Occipital lobe (tissue), 3 donors: ENCODE measurements at places on chromosomes 1 and 21.

GRCh38 chr1:152005360-152005912, 11.8 kb upstream of the S100A10 start:
- DNase-seq: no peak

DNA sequence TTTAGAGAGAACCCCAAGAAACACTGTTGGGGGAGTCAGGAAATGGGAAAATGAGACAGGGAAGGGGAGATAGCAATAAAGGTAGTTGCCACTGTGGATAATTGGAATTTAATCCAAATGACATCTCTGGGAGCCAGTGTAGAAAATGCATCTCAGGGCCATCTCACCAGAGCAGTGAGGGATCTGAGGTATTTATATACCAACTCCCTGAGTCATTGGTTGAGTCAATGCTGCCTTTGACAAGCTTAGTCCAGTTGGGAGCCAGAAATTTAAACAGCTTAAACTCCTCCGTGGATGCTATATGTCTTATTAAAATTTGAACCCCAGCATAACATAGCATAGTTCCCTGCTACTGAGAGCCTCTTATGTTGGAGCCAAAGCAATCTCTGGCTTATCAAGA, 140.3 kb downstream of the SLC30A10 start:
- DNase-seq: no peak

DNA sequence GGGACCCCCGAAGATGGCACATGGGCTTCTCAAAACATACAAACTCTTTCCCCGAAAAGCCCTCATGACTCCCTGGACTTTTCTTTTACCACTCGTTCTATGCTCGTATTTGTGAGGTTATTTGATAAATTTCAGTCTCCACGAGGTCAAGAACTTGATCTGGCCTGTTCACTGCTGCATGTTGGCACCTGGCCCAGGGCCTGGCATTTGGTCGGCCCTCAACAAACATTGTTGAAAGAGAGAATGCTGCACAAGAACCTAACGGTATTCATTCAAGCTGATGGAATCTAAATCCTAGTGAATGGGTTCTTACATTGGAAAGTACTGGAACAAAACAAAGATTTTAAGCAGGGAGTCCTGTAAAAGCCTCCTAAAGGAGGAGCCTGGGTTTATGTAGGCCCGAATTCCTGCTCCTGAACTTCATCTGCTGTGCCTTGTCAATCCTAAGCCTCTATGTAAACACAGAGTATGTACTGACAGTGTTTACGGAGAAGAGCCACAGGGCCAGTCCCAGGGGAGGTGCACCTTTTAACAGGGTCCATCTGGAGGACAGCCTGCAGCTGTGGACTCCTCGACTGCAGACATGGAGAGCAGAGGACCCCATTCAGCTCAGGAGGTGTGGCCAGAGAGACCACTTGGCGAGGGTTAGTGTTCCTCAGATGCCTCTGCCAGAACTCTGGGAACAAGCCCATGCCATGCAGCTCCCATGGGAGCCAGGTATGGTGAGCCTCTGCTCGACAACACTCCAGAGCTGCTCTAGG, 46.9 kb downstream of the L1TD1 start:
- no peak for DNase-seq

DNA sequence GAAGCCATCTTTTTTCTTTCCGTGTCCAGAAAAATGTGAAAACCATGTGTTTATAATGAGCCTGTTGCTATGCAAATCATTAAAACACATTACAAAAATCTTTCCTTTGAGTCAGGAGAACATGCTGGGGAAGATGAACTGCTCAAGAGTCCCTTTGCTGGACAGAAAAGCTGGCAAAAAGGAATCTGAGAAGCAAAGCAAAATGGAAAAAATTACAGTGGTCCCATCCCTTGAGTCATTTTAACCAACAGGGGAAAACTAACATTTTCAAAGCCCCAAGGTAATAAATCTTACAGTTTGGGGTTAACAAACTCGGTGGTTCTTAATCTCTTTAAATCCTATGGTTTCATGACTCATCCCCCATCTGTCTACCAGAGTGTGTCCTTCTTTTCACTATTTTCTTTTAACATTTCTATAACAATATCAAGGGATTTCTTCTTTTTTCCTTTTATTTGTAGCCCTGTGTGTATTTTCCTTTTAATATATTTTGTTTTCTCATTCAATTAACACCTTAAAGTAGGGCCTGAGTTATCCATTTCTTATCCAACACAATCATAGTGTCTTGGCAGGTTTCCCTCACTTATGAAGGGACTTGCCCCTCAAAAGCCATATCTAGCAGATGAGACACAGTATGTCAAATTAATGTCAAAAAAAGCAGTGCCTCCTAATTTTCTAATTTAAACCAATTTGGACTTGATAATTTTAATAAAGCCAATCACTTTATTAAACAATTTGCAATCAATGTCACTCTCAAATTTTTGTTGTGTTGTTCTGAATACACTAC, 105.4 kb downstream of the PTPN14 start:
- no peak for DNase-seq

DNA sequence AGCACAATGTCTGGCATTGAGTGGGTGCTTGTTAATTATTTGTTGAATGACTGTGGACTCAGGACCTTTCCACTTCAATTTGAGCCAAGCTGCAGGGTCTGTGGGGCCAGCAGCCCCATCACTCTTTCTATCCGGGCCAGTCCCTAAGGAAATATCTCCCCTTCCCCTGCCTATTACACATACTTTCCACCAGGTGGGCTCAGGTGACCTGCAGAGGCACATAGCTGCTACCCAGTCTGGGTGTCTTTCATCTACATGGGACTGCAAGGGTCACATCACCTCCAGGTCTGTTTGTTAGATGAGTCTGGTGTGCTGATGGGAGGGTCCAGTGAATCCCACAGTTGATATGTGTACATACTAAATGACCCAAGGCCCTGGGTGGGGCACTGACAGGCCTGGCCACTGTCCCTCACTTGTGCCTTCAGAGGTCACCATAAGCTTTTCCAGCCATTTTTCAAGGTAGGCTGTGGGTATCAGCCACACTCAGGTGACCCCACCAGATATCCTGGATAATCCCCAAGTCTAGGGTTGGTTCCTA, 59.5 kb upstream of the KDM4A start:
- no peak for DNase-seq

DNA sequence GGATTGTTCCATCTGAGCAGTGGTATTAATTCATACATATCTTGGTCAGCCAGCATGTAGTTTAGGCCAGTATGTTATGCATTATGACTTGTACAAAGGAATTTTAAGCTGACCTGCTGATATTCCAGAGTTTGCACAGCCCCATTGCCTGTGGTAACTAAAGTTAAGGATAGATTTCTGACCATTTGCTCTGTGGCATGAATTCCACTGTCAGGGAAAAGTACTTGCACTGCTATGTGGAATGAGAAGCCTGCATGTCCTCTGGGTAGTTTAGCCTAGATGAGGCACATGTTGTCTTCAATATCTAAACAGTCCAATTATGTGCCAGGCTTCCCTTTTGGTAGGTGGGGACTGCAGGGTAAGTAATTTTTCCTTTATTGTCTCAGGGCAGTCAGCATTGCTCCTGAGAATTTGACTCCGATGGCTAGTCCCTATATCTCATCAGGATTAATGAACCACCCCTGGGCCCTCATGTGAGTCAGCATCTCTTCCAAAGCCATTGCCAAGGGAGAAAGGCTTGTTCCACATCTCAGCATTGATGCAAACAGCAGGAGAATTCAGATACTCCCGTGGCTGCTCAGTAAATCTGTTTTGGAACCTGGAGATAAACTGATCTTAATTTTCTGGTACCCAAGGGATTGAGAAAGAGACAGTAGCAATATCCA, 30.2 kb downstream of the NEK7 start:
- DNase-seq: no peak

DNA sequence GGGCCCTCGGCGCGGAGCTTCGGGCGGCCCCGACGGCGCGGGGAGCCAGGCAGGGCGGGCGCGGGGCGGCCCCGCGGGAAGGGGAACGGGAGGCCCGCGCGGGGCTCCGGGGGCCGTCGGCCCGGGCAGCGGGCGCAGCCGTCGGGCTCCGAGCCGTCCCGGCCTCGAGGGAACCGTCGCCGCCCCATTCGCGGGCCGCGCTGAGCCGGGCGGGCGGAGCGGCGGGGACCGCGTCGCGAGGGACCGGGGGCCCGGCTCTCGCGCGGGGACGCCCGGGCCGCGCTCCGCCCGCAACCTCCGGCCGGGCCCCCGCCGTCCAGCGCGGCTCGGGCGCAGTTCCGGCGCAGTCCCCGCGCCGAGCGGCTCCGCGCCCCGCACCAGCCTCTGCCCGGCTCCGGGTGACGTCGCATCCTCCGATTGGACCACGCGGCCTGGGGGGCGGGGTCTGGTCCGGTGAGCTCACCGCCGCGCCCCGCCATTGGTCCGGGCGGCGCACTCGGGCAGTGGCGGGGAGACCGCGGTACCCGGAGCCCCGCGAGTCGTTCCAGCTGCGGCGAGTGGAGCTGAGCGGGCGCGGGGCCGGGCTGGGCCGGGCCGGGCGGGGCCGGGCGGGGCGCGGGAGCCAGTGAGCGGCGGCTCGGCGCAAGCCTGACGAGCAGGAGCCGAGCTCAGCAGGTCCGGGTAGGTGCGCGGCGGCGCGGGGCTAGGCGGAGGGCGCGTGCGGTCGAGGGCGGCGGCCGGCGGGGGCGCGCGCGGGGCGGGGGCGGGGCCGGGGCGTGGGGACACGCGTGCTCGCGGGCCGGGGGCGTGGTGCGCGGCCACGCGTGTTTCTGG, 66.7 kb upstream of the VAMP3 start:
- DNase-seq: peak; percentile 93

GRCh38 chr1:16971341-16972188, 8.9 kb downstream of the MFAP2 start:
- DNase-seq: no peak

DNA sequence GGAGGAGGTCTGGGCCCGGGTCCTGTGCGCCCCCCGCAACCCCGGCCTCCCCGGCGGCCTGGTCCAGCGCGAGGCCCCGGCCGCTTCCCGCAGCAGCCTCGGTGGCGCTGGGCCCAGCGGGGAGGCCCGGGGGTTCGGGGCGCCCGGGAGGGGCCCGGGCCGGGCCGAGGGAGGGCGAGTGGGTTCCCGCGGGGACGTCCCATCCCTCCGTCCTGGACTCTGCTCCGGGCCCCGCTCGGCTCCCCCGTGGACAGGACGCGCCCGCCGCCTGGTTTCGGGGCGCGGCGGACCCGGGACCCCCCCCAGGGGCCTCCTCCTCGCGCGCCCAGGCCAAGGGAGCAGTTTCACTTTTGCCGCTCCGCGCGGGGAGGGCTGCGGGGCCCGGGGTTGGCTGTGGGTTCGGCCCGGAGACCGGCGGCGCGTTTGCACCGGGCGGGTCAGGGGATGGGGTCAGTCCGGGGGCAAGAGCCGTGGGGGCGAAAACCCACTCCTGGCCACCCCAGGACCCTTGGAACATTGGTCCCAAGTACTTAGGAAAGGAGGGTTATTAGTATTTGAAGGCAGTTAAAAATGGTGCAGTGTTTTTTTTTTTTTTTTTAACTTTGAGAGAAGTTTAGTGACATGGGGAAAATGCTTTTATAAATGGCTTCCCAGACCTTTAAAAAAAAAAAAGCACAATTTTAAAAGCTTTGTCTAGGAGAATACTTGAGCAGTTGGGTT, 677 bp downstream of the AGPAT3 start:
- DNase-seq: no peak

- DNase-seq: no peak
Measured at GRCh38 chr1:69246109-69246508, 321.6 kb upstream of the LRRC7 start.

GRCh38 chr1:7636795-7637526, 134.1 kb upstream of the VAMP3 start:
- DNase-seq: no peak

DNA sequence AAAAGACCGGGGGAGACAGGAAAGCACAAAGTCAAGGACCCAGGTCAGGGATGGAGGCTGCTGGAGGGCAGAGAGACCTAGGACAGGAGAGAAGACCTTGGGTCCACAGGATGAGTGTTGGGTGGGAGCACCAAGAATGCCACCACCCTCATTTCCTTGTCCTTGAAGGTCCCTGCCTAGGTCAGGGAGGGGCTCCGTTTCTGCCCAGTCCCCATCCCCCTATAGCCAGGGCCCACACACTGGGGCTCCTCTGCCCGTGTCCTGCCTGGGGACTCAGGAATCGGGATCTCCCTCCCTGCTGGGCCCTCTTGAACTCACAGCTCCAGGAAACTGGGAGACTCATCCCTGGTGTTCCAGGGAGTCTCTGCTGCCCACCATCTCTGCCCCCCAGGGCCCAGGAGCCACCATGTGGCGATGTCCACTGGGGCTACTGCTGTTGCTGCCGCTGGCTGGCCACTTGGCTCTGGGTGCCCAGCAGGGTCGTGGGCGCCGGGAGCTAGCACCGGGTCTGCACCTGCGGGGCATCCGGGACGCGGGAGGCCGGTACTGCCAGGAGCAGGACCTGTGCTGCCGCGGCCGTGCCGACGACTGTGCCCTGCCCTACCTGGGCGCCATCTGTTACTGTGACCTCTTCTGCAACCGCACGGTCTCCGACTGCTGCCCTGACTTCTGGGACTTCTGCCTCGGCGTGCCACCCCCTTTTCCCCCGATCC, 584 bp downstream of the TINAGL1 start:
- DNase-seq: no peak

GRCh38 chr1:15475752-15476314, at the start of gene CELA2B:
CELA2B (plus strand) TSS chr1:15476104; CDS start chr1:15476126, 22 bp downstream.
- DNase-seq: no peak

GRCh38 chr1:201358596-201358995, 18.9 kb downstream of the TNNT2 start:
- DNase-seq: no peak

GRCh38 chr1:100581096-100581705, 43.3 kb downstream of the GPR88 start:
- no peak for DNase-seq

GRCh38 chr21:45096217-45096616, 21.8 kb downstream of the ADARB1 start:
- no peak for DNase-seq

GRCh38 chr1:29349871-29350491, 113.7 kb downstream of the PTPRU start:
- DNase-seq: no peak

- DNase-seq: no peak
Measured at GRCh38 chr1:24384251-24385090, 29.1 kb downstream of the STPG1 start.

- no peak for DNase-seq
Measured at GRCh38 chr1:224198572-224198971, 15.5 kb downstream of the DEGS1 start.

GRCh38 chr1:31981456-31981839, 32.2 kb upstream of the KHDRBS1 start:
- no peak for DNase-seq

- DNase-seq: no peak
Measured at GRCh38 chr1:18938008-18938706, 18.3 kb downstream of the IFFO2 start.

- DNase-seq: no peak
Measured at GRCh38 chr21:35136586-35137219, 87.6 kb upstream of the RUNX1 start.

- DNase-seq: no peak
Measured at GRCh38 chr1:82795508-82796149, 994.9 kb downstream of the ADGRL2 start.

- DNase-seq: no peak
Measured at GRCh38 chr1:74683656-74684055, 10.1 kb upstream of the ERICH3 start.
